ENCODE measurements at places on chromosomes 13 and 19. TPM values are rescaled to one million over a fixed set of nuclear protein-coding genes. Genes with fewer than 3 reads are reported as not detected.

NLRP5 gene
- not detected for polyA plus RNA-seq

DNA sequence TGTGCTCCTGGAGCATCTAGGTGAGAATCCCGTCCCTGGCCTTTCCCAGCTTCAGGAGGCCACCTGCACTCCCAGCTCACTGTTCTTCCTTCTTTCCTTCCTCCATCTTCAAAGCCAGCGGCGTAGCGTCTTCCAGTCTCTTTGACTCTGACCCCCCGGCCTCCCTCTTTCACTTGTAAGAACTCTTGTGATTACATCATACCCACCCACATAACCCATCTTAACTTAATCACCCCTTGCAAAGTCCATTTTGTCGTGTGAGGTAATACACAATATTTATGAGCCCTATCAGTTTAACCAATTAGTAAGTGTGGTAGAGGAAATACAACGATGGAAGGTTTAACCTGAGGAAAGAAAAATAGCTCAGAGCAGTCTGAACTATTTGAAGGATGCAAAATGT, 4.6 kb upstream of the CDC16 start:
- no peak for DNase-seq

KLK15 gene
- not detected for polyA plus RNA-seq

LIM2 gene
- not detected for polyA plus RNA-seq

GRCh38 chr13:110879482-110879881, 35.4 kb downstream of the ANKRD10 start:
- no peak for DNase-seq

SIGLECL1 gene
- 0.03 TPM for polyA plus RNA-seq

GRCh38 chr13:98892821-98893220, 85.0 kb downstream of the DOCK9 start:
- DNase-seq: peak; percentile 29

GRCh38 chr19:17778251-17778967, 16.5 kb upstream of the B3GNT3 start:
- no peak for DNase-seq

DNA sequence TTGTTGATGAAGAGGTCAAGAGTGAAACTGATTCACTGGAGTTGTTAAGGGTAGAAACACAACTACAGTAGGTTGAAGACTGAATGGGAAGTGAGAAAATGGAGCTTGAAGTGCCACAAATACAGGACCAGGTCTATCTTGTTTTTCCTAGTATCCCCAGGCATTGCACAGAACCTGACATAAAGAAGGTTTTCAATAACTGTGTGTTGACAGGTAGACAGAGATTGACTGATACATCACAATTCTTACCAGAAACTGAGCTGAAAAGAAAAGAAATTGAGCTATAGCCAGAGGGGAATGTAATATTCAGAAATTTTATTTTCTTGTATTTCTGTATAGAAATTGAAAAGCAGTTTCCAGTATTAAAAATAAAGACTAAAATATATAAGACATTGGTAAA, 767.7 kb downstream of the PCDH17 start:
- DNase-seq: no peak

FPR1 gene
- polyA plus RNA-seq: 2.8 TPM

GRCh38 chr13:79803296-79803695, 322.3 kb downstream of the NDFIP2 start:
- no peak for DNase-seq

- no peak for DNase-seq
Observed at GRCh38 chr13:45333977-45334922, 6.7 kb downstream of the TPT1 start.

- no peak for DNase-seq
Observed at GRCh38 chr13:24038405-24038804, 122.1 kb upstream of the SPATA13 start.

- DNase-seq: no peak
Observed at GRCh38 chr13:35387682-35388250, 88.7 kb downstream of the MAB21L1 start.

DNA sequence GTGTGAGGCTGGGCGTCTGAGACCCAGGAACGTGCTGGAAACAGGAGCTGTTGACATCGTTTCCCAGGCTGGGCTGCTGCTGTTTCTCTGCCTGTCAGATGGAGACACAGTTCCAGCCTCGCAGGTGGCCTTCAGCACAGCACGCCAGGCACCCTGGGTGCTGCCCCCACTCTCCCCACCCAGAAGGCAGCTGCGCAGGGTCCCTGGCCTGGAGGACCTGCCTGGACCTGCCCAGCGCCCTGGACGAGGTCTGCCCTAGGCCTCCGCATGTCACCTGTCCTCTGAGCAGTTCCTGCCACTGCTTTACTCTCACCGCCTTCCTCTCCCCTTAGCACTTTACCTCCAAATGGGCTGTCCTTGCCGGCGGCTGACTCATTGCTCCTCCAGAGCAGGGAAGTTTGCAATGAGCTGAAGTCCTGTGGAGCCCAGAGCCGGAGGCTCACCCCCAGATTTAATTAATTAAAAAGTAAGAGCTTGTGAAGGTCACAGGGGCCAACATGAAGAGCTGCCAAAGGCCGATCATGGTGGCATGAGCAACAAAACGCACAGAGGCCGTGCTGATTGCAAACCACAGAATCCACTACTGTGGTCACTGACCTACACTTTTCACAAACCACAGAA, 32.2 kb downstream of the C13orf46 start:
- no peak for DNase-seq

S1PR5 gene
- 0.55 TPM for polyA plus RNA-seq

DNA sequence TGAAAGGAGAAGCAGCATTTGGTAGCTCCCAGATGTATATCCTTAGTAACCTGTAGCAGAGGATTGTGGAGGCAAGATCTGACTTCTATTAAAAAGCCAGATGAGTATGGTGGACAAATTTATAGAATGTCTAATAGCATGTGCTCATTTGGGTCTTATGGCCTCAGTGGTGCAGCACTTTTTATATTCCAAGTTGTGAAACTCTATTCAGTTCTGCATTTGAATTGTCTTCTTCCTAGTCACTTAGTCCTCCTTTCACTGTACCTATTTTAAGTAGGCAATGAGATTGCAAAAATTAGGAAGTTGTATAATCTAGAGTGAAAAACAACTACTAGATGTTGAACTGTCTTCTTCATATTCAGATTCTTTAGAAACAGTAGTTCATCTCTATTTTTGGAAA, 412.5 kb upstream of the PCDH9 start:
- no peak for DNase-seq

LHB gene
- 0.67 TPM for polyA plus RNA-seq

- peak; percentile 70 for DNase-seq
Observed at GRCh38 chr13:113927661-113928581, 46.0 kb downstream of the C13orf46 start.

GRCh38 chr13:98915981-98916380, 61.9 kb downstream of the DOCK9 start:
- DNase-seq: no peak

DNA sequence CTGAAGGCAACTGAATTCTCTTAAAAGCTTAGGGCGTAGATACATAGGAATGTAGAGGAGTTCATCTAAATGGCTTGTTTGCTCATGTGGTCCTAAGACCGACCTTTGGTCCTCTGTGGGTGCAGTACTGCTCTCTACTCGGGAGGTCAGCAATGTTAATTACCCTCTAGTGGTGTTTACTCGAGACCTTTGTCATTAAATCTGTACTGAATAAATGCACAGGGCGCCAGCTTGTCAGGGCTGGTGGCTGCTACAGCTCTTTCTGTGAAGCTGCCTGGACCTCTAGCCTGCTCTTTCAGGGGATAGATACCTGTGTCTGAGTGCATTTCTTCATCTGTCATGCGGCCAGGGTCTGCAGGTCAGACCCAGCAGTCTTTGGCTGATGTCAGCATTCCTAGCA, 29.2 kb upstream of the MPHOSPH8 start:
- DNase-seq: no peak

TNNI3 gene
- polyA plus RNA-seq: 1.2 TPM

- no peak for DNase-seq
Observed at GRCh38 chr19:3095441-3096191, 1.5 kb downstream of the GNA11 start.

- no peak for DNase-seq
Observed at GRCh38 chr19:46202426-46202825, 27.1 kb upstream of the IGFL1 start.

- DNase-seq: no peak
Observed at GRCh38 chr13:40302351-40302750, 364.1 kb downstream of the FOXO1 start.

IRS2 gene
- polyA plus RNA-seq: 6.8 TPM

All from lung (tissue), 17 donors.